ENCODE measurements at places on chromosomes 7 and 10.

- no peak for DNase-seq
Observed at GRCh38 chr10:115996031-115996430, 277.0 kb downstream of the GFRA1 start.

GRCh38 chr7:12722636-12723605, 35.5 kb downstream of the ARL4A start:
- DNase-seq = peak; percentile 9

DNA sequence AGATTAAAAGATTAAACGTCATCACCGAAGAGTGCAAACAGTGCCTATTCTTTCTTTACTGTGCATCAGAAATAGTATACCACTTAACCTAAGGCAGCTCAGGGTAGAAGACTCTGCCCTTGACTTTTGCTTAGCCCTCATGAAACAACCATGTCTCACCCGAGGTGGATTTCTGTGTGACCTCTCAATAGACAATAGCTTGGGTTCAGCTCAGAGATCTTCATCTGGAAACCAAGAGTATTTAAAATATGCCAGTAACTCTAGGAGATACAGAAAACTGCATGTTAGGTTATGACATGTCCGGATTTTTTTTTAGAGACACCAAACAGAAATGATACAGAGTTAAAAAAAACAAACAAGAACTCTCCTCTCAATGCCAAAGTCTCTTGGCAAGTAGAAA, 75.8 kb downstream of the JAZF1 start:
- DNase-seq = no peak

GRCh38 chr7:37713613-37714012, 30.0 kb downstream of the GPR141 start:
- DNase-seq = peak; percentile 25

- DNase-seq = no peak
Observed at GRCh38 chr10:62907470-62908212, 91.5 kb upstream of the EGR2 start.

- no peak for DNase-seq
Observed at GRCh38 chr7:149724661-149725425, 48.5 kb downstream of the ZNF467 start.

DNA sequence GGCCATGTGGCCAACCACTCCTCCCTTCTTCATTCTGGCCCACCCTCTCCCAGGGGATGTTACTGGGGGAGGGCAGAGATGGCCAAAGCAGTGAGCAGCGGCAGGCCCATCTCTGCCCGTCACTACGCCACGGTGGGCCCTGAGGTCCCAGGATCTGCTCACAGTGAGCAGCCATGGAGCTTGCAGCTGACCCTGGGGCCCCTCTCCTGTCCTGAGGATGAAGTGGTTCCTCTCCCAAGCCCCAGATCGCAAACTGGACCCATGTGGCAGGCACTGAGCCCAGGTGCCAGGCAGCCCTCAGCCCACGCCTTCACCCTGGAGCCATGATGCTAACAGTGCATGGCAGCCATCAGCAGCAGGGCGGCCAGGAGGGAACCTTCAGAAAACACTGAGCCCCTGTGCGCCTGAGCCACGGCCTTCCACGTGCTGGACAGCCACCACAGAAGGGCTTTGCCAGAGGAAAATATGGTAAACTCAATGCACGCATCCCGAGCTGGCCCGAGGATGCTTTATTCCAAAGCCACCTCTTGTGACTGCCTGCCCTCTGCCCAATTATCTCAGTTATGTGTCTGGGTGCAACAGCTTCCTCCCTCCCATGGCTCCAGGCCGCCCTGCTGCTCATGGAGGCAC, 485.7 kb downstream of the PTPRN2 start:
- no peak for DNase-seq

GRCh38 chr10:86671985-86672710, 3.8 kb downstream of the LDB3 start:
- no peak for DNase-seq
